ENCODE measurements at places on chromosomes 5 and 9. TPM values are rescaled to one million over a fixed set of nuclear protein-coding genes. Genes with fewer than 3 reads are reported as not detected.

The CNTLN gene
- 20.5 TPM for total RNA-seq

The CDH9 gene
- not detected for total RNA-seq

The FRMD3 gene
- 33.2 TPM for total RNA-seq

The RXRA gene
- 30.3 TPM for total RNA-seq

The POU5F2 gene
- total RNA-seq = 5.7 TPM

The HRH2 gene
- total RNA-seq = 1.7 TPM

The LOX gene
- 46.0 TPM for total RNA-seq

The COL27A1 gene
- 21.6 TPM for total RNA-seq

The FGF18 gene
- 3.9 TPM for total RNA-seq

The ECM2 gene
- 27.5 TPM for total RNA-seq

The TAF1L gene
- total RNA-seq = 0.21 TPM

The ADGRD2 gene
- total RNA-seq = not detected

The KIF20A gene
- 24.8 TPM for total RNA-seq

The WNT8A gene
- total RNA-seq = not detected

DNA sequence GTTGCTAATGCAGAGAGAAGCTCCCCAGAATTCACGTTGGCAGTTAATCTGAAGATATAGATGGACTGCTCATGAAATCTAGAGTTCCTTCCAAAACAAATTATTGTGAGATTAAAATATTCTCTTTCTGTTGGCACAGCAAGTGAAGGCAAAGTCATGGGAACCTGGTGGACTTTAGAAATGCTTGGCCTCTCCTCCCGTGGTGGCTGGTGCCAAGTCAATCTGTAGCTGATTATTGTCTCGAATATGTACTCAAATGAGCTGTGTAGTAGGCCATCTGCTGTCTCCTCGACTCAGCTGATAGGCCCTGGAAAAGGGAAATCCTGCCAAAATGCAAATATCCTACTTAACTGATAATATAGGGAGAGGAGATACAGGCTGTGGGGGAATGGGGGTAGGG is 69.3 kb downstream of the DAPK1 start:
- peak; percentile 86 for DNase-seq

- DNase-seq = no peak
Measured at GRCh38 chr9:99057665-99058625, 47.0 kb upstream of the TGFBR1 start.

DNA sequence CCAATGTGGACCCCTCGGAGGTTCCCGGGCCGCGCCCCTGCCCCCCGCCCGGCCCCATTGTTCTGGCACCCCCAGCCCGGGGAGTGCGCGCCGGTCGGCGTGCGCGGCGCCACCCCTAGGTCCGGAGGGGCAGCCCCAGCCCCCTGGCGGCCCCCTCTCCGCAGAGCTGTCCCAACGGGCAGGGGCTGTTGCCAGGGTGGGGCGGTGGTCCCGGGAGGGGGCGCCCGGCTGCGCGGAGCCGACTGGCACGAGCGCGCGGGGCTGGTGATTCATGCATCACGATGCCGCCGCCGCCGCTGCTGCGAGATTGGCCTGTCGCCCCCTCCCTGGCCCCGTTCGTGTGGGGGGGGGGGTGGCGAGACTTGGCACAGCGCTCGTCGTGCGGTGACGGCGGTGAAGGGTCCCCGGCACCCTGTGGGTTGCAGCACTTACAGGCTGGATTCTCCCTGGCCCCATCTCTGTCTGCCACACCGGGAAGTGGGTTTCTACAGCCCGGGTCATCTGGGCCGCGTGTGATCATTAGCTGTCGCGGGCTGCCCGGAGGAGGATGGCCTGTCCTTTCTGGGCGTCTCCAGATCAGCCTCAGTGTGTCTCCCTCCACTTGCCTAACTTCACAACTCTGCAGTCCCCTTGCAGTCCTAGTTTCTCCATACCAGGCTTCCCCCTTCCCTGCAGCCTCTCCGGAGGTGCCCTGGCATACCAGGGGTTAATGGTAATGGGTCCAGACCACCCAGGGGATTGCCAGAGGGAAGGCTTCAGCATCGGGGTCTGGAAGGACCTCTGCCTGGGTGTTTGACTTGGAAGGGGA is 858 bp downstream of the NCS1 start:
- DNase-seq = peak; percentile 39

GRCh38 chr5:80569961-80570786 is at the start of gene ANKRD34B:
ANKRD34B (minus strand) TSS chr5:80570280; CDS start chr5:80560019, 10,261 bp downstream.
- peak; percentile 25 for DNase-seq

- no peak for DNase-seq
Measured at GRCh38 chr9:27196383-27196782, 87.4 kb downstream of the TEK start.

DNA sequence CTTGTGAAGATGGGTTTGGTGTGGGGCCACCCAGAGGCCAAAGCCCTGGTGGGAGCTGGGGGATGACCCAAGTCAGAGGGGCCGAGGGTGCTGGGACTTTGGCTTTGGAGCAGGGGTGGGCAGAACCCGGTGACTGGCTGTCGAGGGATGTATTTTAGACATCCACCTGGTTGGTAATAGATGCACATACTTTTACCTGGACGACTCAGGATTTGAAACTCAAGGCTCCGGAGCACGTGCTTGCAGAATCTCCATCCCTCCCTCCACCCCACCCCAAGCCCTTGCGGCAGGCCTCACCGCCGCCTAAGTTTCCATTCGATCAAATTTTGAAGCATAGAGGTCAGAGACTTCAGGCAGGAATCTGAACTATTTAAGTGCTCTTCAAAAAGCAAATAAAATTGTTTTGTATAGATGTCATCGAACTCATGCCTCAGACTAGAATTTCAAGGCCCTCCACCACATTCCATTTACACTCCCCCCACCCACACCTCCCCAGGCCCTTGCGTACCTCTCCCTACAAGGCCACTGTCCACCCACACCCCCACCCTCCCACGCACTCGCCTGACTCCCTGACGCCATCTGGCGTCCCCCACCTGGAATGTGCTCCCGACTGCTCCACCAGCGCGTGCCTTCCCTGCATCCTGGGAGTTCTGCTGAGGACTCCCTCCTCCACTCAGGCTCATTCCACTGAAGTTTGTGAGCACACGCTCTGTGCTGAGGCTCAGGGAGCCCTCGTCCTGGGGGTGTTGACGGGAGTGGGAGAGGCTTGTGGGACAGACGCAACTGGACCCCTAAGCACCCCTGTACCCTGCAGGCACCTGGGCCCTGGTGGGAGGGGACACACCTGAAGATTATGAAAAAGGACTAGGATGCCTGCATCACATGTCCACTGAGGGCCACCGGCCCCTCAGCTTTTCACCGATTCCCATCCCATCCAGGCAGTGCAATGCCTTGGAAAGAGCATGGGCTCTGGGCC is 56.4 kb upstream of the RPL26L1 start:
- peak; percentile 84 for DNase-seq

DNA sequence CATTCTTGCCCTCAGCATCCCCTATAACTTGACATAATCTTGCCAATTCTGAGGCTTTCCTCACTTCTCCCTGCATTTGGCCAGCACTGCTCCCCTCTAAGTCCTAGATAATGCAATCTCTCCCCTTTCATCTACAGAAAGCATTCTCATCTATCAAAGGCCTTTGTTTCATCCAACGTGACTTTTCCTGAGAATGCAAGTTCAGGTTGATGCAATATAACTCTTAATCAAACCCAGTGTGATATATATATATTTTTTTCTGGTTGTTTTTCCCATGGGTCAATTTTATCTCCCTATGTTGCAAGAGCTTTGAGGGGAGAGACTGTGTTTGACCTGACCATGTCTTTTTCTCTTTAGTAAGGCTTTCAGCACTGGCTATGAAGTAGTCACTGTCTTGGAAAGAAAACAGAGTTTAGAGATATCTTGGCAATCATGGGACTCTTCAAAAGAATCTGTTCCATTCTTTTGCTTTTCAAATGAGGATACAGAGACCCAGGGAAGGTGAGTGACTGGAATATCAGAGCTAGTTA is 268.6 kb downstream of the TRPM3 start:
- DNase-seq = no peak

DNA sequence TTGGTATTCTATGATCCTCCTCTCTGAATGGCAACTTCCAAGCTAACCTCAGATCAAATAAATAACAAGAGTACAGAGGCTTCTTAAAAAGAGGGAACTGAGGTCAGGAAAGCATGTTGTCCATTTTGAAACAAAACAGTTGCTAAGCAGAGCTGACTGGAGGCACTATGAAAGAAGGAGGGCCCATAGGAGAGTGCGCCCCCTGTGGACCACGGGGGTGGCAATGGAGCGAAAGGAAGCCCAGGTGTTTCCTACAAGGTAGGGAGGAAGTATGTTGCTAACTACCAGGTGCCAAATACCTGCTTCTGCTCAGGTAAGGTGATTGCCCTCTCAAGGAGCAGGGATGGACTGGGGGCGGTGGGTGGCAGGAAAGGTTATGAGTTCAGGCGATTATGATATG is 101.8 kb upstream of the MAST4 start:
- DNase-seq = no peak

DNA sequence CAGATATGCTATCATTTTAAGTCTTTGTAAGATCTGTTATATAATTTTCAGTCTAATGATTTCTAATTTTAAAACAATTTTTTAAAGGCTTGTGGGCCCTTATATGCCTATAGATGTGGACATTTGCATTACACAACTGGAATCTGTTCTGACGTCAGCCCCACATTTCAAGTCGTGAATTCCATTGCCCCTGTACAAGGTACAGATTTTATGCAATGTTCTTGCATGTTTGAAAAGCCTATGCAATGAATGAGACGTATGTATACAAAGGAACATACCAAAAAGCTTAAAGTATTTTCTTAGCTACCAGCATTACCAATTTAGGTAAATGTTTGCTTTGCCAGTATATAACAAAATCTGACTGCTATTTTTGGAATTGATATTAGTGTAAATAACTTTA is 77.2 kb downstream of the ITGA1 start:
- DNase-seq = peak; percentile 29

GRCh38 chr9:72039532-72039931 is 20.9 kb downstream of the C9orf57 start:
- DNase-seq = no peak

DNA sequence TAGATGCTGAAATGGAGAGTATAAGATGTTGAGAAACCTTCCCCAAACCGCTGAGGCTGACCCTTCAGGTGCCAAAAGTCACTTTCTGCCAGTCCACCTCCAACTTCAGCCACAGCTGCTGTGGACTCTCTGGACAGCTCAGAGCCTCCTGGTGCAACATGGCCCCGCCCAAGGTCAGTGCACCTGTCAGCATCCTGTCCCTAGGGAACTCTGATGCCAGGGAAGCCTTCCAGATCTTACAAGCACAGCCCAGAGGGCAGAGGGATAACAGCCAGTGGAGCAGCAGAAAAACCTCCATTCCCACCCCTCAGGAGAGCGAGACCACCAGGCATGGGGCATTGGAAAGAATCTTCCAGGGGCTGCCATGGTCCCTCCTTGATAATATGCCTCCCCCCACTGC is 10.5 kb upstream of the PTGES2 start:
- no peak for DNase-seq

- no peak for DNase-seq
Measured at GRCh38 chr9:113307396-113307975, 4.3 kb upstream of the RNF183 start.

- no peak for DNase-seq
Measured at GRCh38 chr9:94665613-94666012, 26.3 kb upstream of the FBP1 start.

GRCh38 chr5:95113489-95113888 is 171.4 kb downstream of the MCTP1 start:
- no peak for DNase-seq

- peak; percentile 35 for DNase-seq
Measured at GRCh38 chr5:40669606-40670390, 9.9 kb upstream of the PTGER4 start.

- DNase-seq = no peak
Measured at GRCh38 chr5:79785983-79786382, 96.3 kb downstream of the CMYA5 start.

DNA sequence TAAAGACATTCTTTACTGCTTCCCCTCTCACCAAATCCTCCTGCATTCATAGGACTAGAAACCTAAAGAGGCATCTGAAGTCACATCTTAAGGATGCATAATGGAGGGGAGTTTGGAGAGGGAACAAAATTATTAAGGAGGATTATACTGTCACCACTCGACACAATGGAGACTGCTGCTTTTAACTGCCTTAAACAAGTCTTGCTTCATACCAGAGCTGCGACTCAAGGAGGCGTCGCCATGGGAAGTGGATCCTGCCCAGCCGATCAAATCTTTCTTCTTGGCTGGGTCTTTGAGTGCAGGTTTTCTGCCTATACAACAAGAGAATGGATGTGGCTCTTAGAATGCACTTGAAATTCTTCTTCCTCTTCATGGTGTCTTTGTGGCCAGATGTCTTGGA is 66.7 kb upstream of the FOXE1 start:
- DNase-seq = peak; percentile 12

GRCh38 chr5:108747774-108748400 is at the start of gene FER:
FER (plus strand) TSS chr5:108747897; CDS start chr5:108798183, 50,286 bp downstream.
- peak; percentile 75 for DNase-seq

DNA sequence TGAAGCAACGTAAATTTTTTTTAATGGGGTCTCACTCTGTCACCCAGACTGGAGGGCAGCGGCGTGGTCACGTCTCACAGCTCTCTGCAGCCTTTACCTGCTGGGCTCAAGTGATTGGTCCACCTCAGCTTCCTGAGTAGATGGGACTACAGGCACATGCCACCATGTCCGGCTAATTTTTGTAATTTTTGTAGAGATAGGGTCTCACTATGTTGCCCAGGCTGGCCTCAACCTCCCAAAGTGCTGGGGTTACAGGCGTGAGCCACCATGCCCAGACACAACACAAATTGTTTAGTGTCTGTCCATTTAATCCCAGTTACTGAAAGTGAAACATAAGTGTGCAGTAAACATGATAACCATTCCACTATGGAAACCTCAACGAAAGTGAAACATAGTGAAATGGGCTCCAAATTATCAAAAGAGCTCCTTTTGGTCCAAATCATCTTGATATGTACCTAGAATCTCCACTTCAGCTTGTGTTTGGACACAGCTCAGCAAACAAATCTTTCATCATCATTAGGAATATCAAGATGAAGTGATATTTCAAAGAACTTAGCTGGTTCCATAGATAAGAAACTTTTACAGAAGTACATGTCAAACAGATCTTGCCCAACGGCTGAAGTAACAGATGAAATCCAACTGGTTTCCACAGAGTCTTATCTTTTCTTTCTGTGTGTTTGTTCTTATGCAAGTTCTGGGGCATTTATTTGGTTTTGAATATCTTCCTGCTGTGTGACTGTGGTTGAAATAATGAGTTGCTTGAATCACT is 41.2 kb upstream of the PLPP1 start:
- DNase-seq = no peak

- no peak for DNase-seq
Measured at GRCh38 chr5:62208218-62208852, 97.7 kb upstream of the KIF2A start.

GRCh38 chr9:135811801-135812200 is 95.5 kb downstream of the CAMSAP1 start:
- peak; percentile 94 for DNase-seq

GRCh38 chr9:38154501-38155421 is 85.7 kb upstream of the SHB start:
- DNase-seq = no peak

- peak; percentile 43 for DNase-seq
Measured at GRCh38 chr5:172769616-172770373, 1.2 kb downstream of the DUSP1 start.

Data from tongue (tissue), 3 donors.